ENCODE measurements at places on chromosomes 2 and 18.

DNA sequence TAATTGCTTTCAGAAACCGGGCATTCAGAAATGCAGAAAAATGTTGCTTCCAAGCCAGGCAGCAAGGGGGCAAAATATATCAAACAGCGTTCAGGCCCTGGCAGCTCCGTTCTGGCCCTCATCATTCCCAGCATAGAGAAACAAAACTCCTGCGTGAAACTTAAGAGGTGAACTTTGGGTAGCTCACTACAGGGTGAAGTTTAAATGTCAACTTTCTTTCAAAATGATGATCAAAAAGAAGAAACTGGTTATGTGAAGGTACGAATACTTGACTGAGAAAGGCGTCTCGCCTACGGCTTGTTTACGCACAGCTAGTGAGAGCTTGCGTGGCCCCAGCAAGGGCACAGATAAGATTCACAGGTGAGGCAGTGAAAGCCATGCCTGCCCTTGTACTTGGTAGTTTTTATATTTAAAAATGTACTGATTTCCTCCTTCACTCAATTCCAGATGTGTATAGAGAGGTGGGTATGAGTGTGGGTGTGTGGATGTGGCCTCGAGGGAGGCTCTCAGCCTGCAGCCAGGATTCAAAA, 127.5 kb downstream of the NFATC1 start:
- no peak for DNase-seq

GRCh38 chr2:213306316-213306942, 22.2 kb downstream of the SPAG16 start:
- peak; percentile 55 for DNase-seq

DNA sequence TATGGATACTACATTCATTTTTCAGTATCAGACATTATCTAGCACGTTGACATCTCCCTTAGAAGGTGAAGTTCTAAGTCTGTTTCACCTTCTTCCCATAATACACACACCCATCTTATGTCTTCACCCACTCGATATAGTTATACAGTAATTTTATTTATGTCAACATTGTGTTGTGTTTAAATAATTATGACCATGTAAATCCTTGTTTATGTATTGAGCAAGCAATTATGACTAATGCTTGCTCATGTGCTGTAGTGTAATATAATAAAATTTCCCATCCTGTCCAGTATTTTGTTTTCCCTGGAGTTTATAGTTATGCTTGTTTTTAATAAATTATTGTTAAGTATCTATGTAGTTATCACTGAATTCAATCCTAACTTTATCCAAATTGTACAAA, 163.2 kb downstream of the MTX2 start:
- no peak for DNase-seq

- DNase-seq: no peak
Measured at GRCh38 chr2:45272549-45273265, 263.5 kb upstream of the SIX2 start.

GRCh38 chr2:185044323-185044874, 446.1 kb downstream of the ZNF804A start:
- no peak for DNase-seq

- no peak for DNase-seq
Measured at GRCh38 chr2:213164263-213164662, 12.9 kb upstream of the IKZF2 start.

GRCh38 chr18:60358516-60358915, 14.1 kb downstream of the MC4R start:
- DNase-seq: no peak

GRCh38 chr2:119333360-119333759, 33.3 kb downstream of the C2orf76 start:
- DNase-seq: peak; percentile 36

DNA sequence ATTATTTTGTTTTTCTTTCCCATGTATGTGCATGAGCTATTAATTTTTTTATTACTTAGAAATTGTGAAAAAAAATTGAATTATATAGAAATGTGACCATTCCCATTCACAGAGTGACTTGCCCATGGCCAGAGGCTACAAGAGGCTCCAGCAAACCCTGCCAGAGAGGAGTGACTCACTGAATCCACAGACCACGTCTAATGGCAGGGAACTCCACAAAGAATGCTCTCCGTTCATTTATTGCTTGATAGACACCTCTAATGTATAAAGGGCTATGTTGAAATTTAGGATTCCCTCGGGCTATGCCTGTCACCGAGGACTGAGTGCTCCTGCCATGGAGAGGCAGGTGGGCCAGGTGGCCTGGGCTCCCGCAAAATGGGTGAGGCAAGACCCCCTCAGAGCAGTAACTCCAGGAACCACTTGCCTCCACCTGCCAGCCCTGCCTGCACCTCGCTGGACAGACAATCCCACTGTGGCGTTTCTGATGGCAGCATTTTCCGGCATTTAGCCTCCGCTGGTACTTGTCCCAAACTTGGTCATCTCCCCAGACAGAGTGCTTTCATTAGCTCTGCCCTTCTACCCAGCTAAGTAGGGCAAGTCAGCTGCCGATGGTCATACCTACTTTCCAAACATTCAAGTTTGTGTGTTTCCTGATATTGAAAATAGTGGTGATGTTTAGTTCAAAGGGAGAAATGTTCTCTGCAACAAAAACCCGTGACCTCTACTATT, 200.3 kb downstream of the PRKCE start:
- no peak for DNase-seq

DNA sequence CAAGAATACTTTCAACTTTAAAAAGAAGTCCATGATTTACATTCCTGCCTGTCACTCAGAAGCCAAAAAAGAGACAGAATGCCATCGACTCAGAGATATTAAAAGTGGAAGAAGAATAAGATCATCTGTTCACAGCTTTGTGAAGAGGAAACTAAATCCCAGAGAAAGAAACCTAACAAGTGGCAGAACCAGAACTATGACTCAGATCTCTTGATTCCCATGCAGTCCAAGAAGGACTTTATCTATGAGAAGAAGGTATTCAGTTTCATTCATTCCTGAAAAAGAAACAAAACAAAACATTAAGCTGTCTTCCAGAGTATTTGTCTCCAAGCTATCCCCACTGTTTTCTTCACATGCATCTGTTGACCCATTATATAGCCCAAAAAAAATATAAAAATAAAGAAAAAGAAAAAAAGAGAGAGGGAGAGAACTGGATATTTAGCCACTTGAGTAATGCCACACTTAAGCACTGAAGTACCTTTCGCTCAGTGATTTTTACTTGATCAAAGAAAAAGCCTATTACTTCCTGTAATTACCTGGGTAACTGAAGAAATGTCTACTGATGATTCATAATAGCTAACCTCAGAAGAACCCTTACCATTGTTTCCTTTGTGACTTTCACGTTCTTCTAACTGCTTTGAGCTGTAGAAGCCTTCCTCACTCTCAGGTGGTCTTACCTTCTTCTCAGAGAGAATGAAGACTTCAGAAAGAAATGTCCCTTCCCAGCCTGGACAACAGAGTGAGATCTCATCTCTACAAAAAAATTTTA, 17.7 kb upstream of the AKAIN1 start:
- no peak for DNase-seq

- DNase-seq: no peak
Measured at GRCh38 chr2:30756051-30756719, 51.1 kb downstream of the CAPN13 start.

GRCh38 chr2:23666980-23667357, 260.0 kb downstream of the ATAD2B start:
- DNase-seq: no peak

GRCh38 chr2:96374211-96374951, 38.8 kb downstream of the NCAPH start:
- DNase-seq: peak; percentile 44

DNA sequence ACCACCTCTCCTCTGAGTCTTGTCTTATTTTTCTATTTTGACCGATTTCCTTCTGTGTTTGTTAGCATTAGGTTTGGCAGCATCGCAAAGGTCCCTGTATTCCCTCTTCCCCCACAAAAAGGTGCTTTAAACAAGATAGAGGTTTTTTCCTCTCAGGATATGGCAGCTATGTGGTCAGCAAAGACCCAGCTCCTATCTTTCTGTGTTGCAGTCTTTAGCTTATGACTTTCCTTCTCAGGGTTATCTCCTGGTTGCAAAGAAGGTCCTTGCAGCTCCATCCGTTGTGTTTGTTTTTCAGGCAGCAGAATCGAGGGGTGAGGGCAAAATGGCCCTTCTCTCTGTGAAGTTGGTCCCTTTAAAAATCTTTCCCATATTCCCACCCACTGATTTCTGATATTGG, 38.4 kb downstream of the GALNT1 start:
- DNase-seq: no peak
